ENCODE measurements at places on chromosomes 2 and 18. TPM values are rescaled to one million over a fixed set of nuclear protein-coding genes. Genes with fewer than 3 reads are reported as not detected.
A peak's percentile ranks its signal among the peaks of the same experiment; 100 is the strongest.

Gene IL36G
- not detected for total RNA-seq

Gene AKAIN1
- total RNA-seq, result not detected

Gene ARHGAP28
- total RNA-seq, result 3.5 TPM

Gene OR6B2
- total RNA-seq, result not detected

Gene CD302
- total RNA-seq, result 65.6 TPM

Gene SALL3
- total RNA-seq, result not detected

- no peak for DNase-seq
Measured at GRCh38 chr2:98771721-98772524, 41.0 kb upstream of the MGAT4A start.

DNA sequence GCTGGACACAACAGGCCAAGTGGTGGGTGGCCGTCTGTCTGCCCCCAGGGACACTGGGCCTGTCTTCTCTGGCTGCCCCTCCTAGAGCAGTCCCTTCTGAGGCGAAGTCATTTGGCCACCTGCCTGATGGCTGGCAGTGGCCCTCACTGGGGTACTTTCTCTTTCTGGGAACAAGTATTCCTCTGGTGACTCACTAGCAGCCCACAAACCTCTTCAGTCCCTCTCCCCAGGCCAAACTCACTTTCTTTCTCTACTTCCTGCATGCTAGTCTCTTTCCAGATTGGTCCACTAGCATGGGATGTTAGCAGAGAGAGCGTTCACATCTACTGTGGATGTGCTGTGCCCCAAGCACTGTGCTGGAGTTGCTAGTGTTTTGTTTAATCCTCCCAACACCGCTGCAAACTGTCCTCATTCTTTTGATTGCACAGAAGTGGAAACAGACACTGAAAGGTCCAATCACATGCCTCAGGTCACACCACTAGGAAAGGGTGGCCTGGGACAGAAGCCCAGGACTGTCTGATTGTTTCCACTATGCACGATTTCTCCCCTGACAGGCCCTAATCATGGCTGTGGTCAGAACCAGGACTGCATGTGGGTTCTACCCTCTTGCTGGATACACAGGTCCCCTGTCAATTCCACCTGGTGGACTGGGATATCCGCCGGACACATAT is 5.2 kb downstream of the DYSF start:
- DNase-seq, result no peak

DNA sequence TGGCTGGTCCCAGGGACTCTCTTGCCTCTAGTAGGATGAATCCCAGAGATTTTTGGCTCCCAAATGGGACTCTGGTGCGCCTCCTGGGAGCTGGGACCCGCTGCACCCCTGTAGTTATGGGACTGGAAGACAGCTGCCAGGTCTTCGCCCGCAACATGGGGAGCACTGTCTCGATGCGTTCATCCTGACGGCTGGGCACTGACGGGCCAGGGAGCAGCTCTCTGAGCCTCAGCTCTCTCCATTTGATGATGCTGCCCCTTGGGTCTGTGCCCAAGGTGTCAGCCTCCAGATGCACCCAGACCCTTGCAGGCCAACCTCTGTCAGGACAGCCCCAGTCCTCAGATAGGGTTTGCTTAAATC is 9.3 kb upstream of the ARMC9 start:
- no peak for DNase-seq

- no peak for DNase-seq
Measured at GRCh38 chr2:97745474-97746174, 32.2 kb downstream of the ZAP70 start.

DNA sequence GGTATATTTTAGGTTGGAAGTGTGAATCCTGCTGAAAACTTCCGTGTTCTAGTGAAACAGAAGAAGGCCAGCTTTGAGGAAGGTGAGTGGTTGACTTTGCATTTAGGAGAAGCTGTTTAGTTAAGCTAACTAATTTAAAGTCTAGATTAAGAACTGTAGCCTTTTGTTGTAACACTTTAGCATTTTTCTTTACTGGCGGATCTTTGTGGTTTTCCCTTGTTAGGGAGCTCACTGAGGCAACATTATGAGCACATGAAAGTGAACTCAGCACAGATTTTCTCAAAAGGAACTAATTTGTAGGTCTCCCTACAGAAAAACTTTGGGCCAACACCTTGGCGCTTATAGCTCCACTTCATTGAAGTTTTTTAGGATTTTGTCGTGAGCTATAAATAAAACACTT is 52.8 kb downstream of the XRCC5 start:
- DNase-seq, result no peak

DNA sequence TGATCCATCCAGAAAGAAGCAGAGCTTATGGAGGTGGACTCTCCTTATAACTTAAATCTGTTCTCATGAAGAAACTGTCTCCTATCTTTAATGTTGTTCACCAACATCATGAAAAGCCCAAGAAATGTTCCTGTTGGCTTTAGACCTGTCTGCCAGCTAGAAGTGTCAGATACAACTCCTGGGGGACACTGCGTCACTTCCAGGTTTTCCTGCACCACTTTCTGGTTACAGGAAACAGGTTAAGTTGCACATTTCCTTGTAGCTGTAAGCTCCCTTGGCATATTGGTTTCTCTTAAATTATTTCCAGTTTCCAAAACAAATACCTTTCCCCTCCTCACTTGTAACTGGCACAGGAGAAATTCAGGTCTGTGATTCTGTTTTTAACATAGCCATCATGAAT is 2.9 kb downstream of the CEP68 start:
- DNase-seq, result no peak

DNA sequence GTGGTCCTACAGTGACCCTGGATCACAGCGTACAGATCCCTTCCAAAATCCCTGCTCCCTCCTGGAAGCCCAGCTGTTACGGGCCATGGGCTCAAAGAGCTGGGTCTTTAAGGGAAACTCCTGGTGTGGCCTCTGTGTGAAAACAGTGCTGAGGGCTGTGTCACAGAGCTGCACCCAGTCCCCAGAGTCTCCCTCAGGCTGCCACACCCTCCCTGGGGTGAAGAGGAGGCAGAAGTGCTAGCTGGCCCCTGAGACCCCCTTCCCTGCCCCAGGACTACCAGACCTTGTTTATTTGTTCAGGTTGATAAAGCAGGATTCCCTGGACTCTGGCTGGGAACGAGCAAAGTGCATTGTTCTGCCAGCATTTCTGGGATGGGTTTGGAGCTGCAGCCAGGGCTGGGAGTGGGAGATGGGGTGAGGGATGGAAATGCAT is 7.7 kb downstream of the ATOH8 start:
- no peak for DNase-seq

DNA sequence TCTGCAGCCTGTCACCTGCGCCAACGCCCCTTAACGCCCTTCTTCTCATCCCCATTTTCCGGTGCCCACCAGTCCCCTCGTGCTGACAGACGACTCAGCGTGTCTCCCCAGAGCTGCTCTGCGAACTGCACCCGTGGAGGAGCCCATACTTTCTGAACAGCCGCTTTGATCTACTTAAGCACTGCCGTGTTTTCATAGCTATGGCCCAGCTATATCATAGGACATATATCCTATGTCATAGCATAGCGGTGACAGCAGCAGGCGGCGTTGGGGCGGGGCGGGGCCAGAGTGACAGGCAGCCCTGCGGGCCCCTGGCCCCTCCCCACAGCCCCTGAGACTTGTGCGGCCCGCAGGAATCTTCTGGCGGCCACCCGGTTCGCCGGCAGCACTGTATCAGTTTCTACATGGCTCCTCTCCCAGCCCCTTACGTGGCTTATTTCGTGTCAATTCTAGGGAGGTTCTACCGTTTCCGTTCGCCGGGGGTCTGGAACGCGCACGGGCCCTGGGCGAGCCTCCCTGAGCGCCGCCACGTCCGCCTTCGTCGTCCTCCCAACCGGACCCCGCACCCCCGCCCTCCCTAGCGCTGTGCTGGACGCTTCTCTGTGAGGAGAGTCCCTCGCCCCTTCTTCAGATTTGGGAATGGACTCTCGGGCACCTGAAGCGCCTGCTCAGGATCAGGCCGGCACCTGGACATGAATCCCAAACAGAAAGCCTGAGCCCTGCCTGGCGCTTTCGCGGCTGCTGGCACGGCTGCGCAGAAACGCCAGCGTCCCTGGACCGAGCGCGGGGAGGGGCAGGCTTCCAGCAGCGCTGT is 35.4 kb downstream of the PTPN18 start:
- peak; percentile 92 for DNase-seq

DNA sequence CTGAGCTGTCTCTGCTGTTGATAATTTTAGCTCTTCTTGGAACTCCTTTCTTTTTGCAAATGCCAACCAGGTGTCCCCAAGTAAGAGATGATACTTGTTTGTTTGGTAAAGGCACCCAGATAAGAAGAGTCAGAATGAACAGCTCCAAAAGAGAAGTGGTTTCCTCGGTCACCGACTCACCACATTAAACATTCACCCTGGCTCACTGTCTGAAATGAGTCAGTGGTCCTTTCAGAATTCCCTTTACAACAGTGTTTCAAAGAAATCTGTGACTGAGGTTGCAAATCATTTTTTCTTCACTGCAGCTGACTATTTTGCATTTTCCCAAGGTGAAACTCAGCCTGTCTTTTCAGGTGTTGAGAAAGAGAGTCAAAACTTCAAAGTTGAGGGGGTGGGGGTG is 16.2 kb upstream of the CXCR4 start:
- DNase-seq, result no peak

- DNase-seq, result no peak
Measured at GRCh38 chr2:85900366-85900765, 11.6 kb upstream of the ST3GAL5 start.
